ENCODE measurements at places on chromosomes 4 and X.

DNA sequence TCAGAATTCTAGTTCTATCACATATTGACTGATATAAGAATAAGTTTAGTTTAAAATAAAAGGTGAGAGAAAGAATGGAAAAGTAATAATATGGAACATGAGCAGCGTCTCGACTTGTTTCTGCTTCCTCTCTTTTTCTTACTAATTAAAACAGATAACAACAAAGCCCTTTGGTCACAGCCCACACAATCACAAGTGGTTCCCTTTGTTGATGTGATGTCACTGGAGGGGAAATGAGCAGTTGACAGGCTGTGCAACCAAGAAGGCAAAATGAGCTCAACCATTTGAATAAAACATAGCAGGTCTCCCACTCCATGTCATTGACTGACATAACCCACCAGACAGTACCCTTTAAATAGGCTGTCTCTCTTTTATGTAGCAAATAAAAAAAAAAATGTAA, 342.5 kb upstream of the MAGEB2 start:
- DNase-seq: no peak

GRCh38 chrX:662126-662525, 31.5 kb downstream of the SHOX start:
- no peak for DNase-seq

DNA sequence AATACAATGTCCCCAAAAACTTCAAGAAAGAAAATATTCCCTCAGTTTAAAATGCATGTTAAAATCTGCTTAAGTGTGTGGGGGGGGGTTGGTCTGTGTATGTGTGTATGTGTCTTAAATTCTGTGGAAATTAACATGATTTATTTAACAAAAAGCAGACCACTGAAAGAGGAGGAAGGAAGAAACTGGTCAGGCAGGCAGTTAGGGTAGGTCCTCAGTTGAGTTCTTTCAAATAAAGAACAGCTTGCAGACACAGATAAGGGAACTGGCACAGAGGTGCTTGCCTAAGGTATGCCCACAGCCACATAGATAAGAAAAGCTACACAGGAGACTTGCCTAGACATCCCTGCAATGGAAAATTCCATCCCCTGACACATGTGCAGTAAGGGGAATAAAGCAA, 28.8 kb upstream of the TFDP3 start:
- no peak for DNase-seq

- DNase-seq: peak; percentile 45
Observed at GRCh38 chrX:132216283-132216682, 3.0 kb downstream of the RAP2C start.

- no peak for DNase-seq
Observed at GRCh38 chrX:2811271-2811670, 17.5 kb upstream of the GYG2 start.

- DNase-seq: no peak
Observed at GRCh38 chr4:3288571-3289094, 4.2 kb upstream of the RGS12 start.

DNA sequence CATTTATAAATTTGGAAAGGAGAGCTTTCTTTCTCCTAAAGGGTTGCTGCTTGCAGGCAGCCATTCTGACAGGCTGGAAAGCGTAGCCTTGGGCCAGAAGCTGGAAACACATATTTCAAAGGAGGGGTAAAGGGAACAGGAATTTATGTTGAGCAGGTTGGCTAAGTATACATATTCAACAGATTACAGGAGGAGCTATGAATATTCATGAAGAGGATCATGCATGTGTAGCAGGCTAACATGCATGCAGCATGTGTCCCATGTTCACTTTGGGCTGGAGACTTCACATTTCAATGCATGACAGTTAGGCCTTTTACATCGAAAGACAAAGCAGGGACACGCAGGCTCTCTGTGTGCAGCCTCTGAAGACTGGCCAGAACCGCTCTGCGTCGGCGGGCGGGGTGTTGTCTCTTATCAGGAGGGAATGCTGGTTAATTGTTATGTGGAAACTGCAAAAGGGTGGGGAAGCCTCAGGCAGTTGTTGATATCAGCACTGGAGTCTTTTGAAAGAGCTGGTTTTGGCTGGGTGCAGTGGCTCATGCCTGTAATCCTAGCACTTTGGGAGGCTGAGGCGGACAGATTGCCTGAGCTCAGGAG, 31.5 kb downstream of the CASP3 start:
- DNase-seq: peak; percentile 10

GRCh38 chr4:51842167-51842553, 793 bp upstream of the DCUN1D4 start:
- DNase-seq: no peak

DNA sequence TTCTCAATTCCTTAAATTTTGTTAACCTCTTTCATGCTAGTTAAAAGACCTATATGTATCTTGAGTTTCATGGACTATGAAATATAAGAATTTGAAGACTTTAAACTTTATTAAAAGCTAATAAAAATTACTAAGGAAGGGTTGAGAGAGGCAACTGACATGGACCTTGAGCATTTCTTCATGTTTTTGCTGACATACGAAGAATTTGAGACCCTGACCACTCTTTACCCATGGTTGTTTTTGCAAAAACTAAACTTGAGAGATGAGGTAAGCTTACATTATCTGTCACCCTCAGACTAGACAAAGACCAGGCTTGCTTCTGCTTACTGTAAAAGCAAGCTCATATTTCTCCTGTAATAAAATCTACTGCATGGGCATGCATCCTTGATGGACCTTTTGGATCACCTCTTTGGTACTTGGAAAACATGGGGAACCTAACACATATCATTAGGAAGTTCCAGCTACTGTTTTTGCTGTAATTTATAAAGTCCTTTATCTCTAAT, 338.2 kb upstream of the PABPC4L start:
- no peak for DNase-seq

- DNase-seq: no peak
Observed at GRCh38 chr4:169189372-169189771, 81.4 kb downstream of the SH3RF1 start.

GRCh38 chrX:1336331-1336943, at the start of gene IL3RA:
Gene IL3RA, plus strand, starts transcription at chrX:1336785. Its CDS starts 4,981 bp downstream, at chrX:1341766.
- DNase-seq: peak; percentile 92

DNA sequence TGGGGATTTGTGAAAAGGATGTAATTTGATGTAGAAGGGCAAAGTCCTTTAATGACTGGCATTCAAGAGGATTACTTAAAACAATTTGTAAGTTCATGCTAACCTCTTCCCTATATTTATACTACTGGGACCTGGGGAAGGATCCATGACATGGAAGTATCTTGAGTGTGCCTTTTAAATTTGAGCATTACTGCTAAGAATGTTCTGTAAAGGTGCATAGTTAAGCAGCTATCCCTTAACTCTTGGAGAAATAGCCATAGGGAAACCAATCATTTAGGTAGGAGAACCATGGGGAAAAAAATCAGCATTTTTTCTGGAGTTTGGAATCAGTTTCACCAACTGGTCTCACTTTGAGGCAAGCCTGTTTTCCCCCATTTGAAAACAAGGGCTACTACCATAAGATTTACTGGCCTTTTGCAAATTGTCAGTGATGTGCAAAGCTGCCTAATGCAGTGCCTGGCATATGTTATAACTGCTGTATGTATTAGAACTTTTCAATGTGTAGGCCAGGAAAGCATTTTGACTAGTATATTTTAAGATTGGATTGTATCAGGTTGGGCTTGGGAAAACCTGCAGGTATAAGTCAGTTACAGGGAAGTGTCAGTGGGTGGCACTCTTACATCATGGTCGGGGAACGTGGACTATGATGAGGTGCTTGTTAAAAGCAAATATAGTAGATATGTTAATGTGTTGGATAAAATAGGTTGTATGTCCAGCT, 72.1 kb downstream of the PRSS12 start:
- DNase-seq: peak; percentile 84

- no peak for DNase-seq
Observed at GRCh38 chr4:13088726-13089658, 395.1 kb downstream of the RAB28 start.

DNA sequence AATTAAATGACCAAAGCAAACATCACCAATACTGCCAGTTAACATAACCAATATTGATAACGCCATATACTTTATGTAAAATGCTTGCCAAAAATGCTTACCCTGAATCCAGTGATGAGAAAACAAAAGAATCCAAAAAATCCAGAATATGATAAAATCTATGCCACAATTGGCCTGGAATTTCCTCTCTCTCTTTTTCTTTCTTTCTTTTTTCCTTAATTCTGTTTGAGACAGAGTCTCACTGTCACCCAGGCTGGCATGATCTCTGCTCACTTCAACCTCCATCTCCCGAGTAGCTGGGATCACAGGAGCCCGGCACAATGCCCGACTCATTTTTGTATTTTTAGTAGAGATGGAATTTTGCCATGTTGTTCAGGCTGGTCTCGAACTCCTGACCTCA, 9.8 kb upstream of the SLC7A11 start:
- DNase-seq: no peak

DNA sequence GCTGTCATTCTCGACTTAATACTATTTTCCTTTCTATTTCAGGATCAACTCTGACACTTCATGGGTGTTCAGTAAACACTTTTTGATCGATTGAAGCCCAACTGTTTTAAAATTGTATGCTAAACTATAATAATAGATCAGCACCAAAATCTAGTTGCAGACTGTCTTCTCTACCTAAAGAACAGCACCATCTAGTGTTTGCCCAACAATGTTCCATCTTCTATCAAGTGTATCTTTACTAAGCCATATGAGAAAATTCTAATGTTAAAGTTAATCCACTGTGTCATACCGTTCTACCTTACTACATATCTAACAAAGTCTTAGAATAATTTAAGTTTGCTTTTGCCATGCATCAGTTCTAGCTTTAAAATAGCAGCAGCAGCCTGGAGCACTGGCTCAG, 113.0 kb upstream of the PRDX4 start:
- DNase-seq: peak; percentile 46

- peak; percentile 31 for DNase-seq
Observed at GRCh38 chrX:112840382-112841113, at the start of gene AMOT. Gene AMOT, minus strand, starts transcription at chrX:112840831. Its CDS starts 17,705 bp downstream, at chrX:112823126.

DNA sequence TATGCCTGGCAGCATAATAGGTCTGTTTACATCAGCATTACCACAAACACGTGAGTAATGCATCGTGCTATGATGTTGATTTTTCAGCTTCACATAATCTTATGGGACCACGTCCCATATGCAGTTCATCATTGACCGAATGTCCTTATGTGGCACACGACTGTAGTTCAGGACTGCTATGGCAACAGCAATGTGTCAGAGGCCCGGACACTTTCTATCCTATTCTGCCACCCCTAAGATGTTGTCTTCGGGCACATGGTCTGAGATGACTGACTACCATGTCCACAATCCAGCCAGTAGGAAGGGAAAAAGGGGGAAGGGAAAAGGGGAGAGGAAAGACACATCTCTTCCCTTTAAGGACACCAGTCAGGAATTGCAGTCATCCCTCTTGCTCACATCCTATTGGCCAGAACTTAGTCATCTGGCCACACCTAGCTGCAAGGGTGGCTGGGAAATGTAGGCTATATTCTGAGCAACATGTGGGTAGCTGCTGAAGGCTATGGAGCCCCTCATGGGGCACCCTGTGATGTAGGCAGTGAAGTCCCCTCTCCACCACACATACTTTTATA, 196.0 kb upstream of the RBPJ start:
- DNase-seq: peak; percentile 26

- DNase-seq: no peak
Observed at GRCh38 chr4:1462009-1462767, 55.9 kb upstream of the NKX1-1 start.

GRCh38 chr4:105967058-105967658, 71.9 kb downstream of the NPNT start:
- DNase-seq: no peak

- no peak for DNase-seq
Observed at GRCh38 chr4:156781852-156782251, 189.7 kb downstream of the PDGFC start.

DNA sequence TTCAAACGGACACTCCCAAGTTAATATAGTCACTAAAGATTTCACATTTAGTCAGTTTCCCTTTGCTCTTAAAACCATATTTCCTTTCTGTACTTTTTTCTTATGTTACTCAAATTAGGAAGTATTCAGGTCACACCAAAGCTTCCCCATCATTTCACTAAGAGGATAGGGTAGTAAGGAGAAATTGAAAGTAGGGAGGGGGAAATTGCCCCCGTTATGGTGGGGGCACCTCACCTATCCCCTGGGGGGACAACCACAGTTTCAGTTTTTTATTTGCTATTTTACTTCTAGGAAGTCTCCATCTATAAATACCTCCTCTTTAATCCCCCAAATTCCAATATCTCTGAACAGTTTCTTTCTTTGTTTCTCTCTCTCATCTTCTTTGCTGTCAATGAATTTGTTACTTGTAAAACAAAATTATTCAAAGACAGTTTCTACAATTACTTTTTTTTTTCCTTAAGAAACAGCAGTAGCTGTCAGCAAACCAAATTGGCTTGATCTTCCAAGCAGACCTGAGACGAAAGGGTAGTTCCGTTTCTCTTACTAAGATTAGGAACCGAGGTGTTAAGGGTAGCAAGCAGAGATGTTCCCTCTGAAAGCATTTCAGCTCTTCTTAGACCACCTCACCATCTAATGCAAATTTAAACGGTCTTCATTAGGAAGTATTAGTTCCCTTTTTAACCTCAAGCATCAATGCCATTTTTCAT, 160.2 kb upstream of the KLF3 start:
- no peak for DNase-seq

DNA sequence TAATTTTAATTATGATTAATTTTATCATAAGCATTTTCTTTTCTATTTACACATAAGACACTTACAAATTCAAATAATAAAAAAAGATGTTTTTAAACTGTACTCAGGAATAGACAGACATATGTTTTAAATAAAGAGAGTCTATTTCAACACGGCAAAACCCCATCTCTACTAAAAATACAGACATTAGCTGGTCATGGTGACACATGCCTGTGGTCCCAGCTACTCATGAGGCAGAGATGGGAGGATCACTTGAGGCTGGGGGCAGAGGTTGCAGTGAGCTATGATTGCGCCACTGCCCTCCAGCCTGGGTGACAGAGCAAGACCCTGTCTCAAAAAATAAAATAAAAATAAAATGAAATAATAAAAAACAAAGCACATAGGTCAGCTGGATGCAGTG, 14.8 kb downstream of the FAM9B start:
- DNase-seq: no peak

DNA sequence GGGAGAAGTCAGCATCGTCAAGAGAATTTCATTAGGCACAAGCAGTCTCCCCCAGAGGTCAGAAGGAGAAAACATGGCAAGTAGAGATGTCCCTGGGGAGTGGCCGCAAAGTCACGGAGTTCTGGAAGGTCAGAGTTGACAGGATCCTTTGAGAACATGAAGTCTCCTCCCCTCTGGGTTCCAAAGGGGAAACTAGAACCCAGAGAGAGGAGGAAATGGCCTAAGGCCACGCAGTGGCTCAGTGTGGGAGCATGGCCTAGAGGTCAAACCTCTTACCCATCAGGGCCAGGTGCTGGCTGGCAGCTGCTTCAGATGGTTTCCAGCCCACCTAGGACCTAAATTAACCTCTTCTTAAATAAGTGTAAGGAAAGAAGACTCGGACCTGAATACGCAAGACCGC, 884 bp downstream of the IDH3G start:
- DNase-seq: peak; percentile 51

All from NB4 (cell line).